Right cardiac atrium (tissue), 5 donors: ENCODE measurements at places on chromosomes 4 and X.

GRCh38 chr4:80141543-80141942, 55.8 kb upstream of the PRDM8 start:
- DNase-seq, result no peak

- no peak for DNase-seq
Measured at GRCh38 chr4:150598909-150599308, 17.0 kb downstream of the MAB21L2 start.

DNA sequence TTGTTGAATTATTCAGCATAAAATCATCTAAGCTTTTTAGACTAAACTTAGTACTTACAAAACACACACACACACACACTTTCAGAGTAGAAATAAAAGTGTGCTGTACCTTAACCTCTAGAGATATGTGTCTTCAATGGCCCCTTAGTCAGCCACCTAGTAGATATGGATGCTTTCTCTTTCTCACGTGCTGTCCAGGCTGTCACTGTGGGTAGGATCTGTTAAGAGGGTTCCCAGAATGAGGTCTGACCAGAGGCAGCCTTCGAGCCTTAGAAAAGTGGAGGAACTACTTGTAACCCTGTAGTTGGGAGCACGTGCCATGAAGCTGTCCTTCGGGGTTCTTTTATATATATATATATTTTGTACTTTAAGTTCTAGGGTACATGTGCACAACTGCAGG, 117.9 kb downstream of the COL4A5 start:
- no peak for DNase-seq

GRCh38 chr4:163618845-163619244, 124.4 kb downstream of the TMA16 start:
- DNase-seq, result no peak

GRCh38 chr4:112038861-112039260, 106.4 kb upstream of the FAM241A start:
- DNase-seq, result no peak

DNA sequence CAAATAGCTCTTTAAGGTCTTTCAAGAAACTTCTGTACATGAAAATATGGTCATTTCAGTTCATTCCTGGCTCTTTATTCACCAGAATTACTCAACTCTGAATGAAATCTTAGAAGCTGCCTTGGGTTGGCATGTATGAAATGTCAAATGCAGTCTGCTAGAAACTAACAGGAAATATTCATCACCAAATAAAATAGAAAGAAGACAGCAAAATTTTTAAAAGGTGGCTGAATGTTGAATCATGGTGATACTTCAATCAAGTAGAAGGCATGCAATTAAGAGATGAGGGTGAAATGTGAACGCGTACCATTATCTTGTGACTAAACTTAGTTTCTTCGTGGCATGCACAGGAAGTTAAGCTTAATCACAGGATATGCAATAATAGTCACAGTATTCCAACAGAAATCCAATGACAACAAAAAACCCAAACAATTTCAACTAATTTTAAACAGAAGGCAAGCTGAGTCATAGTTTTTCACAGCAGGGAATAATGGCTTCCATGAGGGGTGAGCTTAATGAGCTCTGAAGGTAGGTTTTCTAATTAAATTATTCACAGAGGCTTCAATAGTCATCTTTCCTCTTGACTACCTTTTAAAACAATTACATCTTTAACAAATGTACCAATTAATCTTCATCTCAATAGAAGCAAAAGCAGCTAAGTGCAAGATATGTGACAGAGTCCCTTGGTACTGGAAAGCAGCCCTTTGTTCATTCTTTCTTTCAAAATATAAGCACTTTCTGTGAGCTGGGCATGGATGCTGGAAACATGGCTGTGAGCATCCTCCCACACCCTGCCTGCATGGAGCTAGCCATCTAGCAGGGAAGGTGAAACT, 44.5 kb downstream of the SCFD2 start:
- DNase-seq, result no peak
